ENCODE measurements at places on chromosomes 3 and 15.

DNA sequence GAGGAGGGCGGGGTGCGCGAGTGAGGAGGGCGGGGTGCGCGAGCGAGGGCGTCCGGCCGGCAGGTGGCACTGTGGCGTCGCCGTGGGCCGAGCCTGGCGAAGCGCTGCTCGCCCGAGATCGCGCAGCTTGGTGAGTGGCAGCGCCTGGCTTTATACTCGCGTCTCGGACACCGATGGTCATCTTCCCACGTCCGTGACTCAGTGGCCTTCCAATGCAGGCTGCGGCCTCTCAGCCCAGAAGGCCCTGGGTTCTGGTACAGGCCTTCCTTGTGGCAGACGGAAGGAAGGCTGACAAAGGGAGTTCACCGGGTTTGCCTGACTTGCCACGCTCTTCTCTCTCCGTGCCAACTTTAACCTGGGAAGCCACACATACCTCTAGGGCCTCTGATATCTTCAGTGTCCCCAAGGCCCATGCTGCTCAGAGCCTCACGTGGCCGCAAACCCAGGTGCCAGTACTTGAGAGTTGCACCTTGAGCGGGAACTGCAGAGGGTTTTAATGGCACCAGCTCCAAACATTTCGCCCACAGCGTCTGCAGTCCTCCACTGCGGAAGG is 195.3 kb upstream of the LYSMD4 start:
- DNase-seq = no peak

DNA sequence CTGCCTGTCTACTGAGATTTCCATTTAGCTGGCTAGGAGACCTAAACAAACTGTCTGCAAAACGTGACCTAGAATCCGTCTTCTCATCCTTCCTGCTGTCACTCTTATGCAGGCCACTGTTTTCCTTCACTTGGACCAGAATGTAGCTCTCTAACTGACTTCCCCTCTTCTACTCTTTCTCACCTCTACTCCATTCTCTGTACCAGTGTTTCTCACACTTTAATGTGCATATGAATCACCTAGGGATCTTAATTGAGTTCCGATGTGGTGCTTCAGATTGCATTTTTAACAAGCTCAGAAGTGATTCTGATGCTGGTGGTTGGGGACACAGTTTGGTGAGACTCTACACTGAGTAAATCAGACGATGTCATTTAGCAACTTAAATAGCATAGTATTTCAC is 1.6 kb upstream of the GBE1 start:
- no peak for DNase-seq

DNA sequence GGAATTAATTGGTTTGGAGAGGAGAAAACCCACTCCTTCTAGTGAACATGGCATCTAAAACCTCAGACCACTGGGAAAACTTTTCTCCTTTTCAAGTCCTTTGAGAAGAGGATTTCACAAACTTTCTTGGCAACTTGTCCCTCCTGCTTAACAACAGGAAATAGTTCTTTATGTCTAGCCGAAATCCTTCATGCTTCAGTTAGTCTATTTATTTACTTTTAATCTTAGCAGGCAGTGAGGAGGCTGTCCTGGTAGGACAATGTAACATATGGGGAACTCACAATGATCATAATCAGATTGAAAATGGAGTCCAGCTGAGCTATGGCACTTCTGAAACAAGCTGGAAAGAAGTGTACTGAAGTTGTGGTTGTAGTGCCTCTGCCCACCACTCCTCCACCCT is 50.6 kb downstream of the KY start:
- DNase-seq = no peak

- DNase-seq = no peak
Observed at GRCh38 chr15:74316141-74316540, 51.3 kb downstream of the CYP11A1 start.

GRCh38 chr15:81575436-81576123 is 201.6 kb upstream of the TMC3 start:
- DNase-seq = peak; percentile 10

- DNase-seq = no peak
Observed at GRCh38 chr3:78604341-78604740, 1163.5 kb downstream of the ROBO1 start.

- DNase-seq = no peak
Observed at GRCh38 chr15:77042955-77043920, 27.7 kb downstream of the TSPAN3 start.

- no peak for DNase-seq
Observed at GRCh38 chr15:77239882-77240608, 169.1 kb upstream of the TSPAN3 start.

DNA sequence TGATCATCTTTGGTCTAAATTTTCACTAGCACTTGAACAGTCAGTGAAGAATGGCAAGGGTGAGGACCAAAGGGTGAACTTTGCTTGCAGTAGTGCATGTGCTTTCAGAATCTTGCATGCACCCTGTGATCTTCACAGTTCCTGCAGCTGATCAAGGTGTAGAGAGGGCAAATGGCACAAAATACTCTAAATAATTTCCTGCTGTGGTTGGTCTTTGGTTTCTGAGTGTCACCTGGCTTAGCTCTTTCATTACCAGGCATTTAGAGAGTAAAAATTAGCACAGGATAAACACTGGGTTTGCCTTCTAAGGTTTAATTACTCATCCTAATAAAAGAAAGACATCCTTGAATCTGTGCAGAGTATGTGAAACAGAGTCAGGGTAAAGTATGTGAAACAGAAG is 11.4 kb downstream of the TIPARP start:
- DNase-seq = no peak

- no peak for DNase-seq
Observed at GRCh38 chr3:30350901-30351300, 255.5 kb upstream of the TGFBR2 start.

GRCh38 chr3:173411375-173411973 is 13.9 kb downstream of the NLGN1 start:
- DNase-seq = peak; percentile 77

GRCh38 chr3:188262913-188263683 is 109.1 kb downstream of the LPP start:
- no peak for DNase-seq

DNA sequence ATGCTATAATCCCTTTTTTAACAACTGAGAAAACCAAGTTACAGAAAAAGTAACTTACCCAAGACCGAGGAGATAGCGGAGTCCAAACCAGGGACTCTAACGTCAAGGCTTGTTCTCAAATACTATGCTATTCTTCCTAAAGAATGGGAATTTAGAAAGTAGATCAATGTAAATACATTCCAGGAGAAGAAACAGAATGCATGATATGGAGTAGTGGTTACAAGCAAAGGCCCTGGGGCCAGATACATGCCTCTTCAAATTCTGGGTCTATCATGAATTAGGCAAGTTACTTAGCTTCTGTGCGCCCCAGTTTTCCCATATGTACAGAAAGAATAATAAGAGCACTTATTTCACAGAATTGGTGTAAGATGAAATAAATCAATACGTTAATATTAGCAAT is 102.0 kb upstream of the CHMP2B start:
- DNase-seq = no peak

DNA sequence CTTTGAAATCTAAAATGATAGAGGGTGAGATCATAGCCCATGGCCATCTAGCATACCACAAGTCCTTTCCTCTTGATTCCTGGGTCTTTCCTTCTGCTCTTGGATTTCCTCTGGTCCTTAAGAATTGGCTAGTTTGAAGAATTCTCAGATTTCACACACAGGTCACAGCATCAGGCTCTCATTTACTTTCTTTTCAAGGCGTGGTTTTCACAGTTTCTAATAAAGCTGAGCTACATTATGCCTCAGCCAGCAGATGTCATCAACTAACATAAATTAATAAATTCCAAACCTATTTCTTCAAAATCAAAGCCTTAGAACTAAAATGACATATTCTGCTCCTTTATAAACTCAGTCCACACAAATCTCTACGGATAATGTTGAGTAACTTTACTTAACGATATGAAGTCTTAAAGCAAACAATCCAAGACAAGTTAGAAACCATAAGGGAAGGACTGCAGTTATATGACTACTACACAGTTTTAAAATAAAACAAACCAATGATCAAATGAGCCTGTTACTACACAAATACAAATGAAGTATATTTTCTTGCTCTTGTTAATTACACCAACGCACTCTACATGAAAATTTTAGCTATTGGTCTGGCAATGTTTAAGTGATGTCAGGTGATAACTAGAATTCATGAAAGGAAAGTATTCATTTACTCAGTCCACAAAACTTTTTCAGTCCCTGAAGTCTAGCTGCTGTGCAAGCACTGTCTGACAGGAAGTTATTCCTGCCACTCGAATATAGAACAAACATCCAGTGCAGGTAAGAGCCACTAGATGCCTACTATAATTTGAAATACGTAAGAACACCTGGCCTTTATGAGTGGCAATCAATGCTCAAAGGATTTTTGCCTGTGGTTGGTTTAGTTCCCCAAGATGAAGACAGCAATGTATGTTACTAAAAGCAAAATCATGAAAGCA is 9.2 kb downstream of the CCDC14 start:
- peak; percentile 56 for DNase-seq

GRCh38 chr15:95267481-95267880 is 1036.1 kb downstream of the MCTP2 start:
- DNase-seq = no peak

GRCh38 chr3:194828926-194829325 is 143.2 kb downstream of the FAM43A start:
- DNase-seq = no peak

DNA sequence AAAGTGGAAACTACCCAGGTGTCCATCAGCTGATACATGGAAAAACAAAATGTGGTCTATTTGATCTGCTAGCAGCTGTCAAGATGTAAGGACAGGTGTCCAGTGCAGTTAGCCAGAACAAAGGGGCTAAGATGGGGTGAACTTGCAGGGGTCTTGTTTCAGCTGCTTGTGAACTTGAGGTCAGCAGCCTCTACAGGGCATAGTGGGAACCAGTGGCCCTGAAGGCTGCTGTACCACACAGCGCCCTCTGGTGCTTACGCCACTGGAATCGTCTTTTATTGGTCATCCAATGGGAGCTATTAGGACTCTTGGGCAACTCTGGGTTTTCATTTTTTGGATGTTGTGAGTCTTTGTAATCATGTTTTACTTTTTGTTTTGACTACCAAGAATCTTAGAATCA is 62.2 kb upstream of the CTSH start:
- DNase-seq = no peak

- no peak for DNase-seq
Observed at GRCh38 chr15:98955331-98955730, 52.3 kb downstream of the PGPEP1L start.

- no peak for DNase-seq
Observed at GRCh38 chr15:95897651-95898050, 432.8 kb upstream of the NR2F2 start.

- no peak for DNase-seq
Observed at GRCh38 chr3:56856752-56857151, 55.0 kb upstream of the ARHGEF3 start.

- no peak for DNase-seq
Observed at GRCh38 chr3:56985878-56986277, 74.6 kb upstream of the SPATA12 start.

- no peak for DNase-seq
Observed at GRCh38 chr3:72977060-72977808, 19.4 kb upstream of the PPP4R2 start.

- peak; percentile 11 for DNase-seq
Observed at GRCh38 chr3:135456108-135456790, 509.3 kb upstream of the PPP2R3A start.

GRCh38 chr3:192273001-192273696 is 454.2 kb downstream of the FGF12 start:
- DNase-seq = no peak

GRCh38 chr15:42549032-42549491 is 424 bp downstream of the HAUS2 start:
- DNase-seq = peak; percentile 25

DNA sequence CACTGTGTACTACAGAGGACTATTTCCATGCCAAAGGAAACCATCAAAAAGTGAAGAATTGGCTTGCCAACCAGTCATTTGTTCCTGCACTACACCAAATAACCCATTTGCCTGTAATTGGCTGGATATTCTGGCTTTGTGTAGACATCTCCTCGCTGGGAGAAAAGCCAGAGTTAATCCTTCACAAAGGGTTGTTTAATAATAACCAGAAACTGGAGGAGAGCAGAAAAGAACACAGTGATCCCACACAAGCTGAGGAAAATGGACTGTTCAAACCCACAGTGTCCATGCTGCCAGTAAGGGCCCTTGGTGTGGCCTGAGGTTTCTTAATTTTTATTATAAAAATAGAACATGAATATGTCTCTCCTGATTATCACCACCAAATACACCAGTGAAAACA is 294.0 kb downstream of the RORA start:
- no peak for DNase-seq

GRCh38 chr3:115912372-115912771 is 289.1 kb downstream of the GAP43 start:
- DNase-seq = no peak

Measured in DMS79 (cell line).